ENCODE measurements at places on chromosomes 11 and 22.

- no peak for DNase-seq
Observed at GRCh38 chr11:62054484-62055121, 69.2 kb upstream of the INCENP start.

DNA sequence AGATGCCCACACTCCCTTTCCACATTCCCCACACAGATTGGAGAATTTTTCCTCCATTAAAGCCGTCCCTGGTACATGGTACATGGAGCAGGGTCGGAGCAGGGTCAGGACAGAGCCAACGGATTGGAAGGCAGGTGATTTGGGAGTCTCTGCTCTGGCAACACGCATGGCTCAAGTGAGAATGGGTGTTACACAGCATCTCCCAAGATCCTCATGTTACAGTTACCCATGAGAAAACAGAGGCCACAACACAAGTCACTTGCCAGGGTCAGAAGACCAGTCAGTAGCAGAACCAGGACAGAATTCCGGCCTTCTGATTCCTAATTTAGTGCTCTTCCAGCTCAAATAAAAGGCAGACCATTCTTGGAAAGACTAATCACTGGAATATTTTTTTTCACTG, 7.7 kb upstream of the F2 start:
- DNase-seq = no peak

DNA sequence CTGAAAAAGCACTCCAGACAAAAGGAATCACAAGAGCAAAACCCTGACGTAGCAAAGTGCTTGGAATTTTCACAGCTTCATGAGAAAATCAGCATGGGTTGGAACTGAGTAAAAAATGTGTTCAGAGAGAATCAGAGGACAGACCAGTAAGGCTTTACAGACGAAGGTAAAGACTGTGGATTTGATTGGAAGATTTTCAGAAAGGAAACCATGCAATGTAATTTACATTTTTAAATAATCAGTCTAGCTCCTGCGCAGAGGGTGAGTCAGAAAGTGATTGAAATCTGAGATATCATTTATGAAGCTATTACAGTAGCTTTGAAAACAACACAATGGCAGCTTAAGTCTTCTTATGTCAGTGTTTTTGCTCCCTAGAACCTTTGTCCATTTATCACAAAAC, 1122.3 kb downstream of the LRRC4C start:
- no peak for DNase-seq

- no peak for DNase-seq
Observed at GRCh38 chr11:101523634-101524260, 60.1 kb downstream of the TRPC6 start.

- DNase-seq = no peak
Observed at GRCh38 chr11:34417202-34417601, 21.5 kb upstream of the CAT start.

- DNase-seq = no peak
Observed at GRCh38 chr11:21465203-21465602, 727.7 kb upstream of the ANO5 start.
